ENCODE measurements at places on chromosomes 2 and 18. TPM values are rescaled to one million over a fixed set of nuclear protein-coding genes. Genes with fewer than 3 reads are reported as not detected.

The NMS gene
- not detected for polyA plus RNA-seq

The SGPP2 gene
- 2.3 TPM for polyA plus RNA-seq

The STON1 gene
- 6.9 TPM for polyA plus RNA-seq

The SPHKAP gene
- not detected for polyA plus RNA-seq

The PDIA6 gene
- polyA plus RNA-seq = 63.4 TPM

The FARP2 gene
- 20.0 TPM for polyA plus RNA-seq

All from stomach (tissue), 19 donors.